Fibroblast of skin of right quadriceps (primary cell): ENCODE measurements at places on chromosomes 4 and X.

- no peak for DNase-seq
Observed at GRCh38 chr4:147816382-147817254, 84.7 kb downstream of the ARHGAP10 start.

DNA sequence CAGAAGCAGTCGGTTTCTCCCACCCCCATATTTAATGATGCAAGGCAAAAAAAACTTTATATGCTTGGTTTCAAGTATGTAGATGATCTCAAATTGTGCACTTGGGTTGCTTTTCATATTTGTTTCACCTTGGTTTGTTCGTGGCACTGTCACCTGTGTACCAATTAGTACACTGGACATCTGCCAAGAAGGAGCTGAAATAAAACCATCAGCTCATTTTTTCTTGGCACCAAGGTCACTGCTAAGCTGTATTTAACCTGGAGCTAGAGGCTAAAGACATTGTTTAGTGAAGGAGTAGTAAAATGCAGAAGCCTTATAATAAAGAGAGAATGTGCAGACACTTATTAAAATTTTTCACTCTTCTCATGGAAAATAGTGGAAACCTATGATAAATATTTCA is 430.8 kb downstream of the ARHGAP24 start:
- no peak for DNase-seq

DNA sequence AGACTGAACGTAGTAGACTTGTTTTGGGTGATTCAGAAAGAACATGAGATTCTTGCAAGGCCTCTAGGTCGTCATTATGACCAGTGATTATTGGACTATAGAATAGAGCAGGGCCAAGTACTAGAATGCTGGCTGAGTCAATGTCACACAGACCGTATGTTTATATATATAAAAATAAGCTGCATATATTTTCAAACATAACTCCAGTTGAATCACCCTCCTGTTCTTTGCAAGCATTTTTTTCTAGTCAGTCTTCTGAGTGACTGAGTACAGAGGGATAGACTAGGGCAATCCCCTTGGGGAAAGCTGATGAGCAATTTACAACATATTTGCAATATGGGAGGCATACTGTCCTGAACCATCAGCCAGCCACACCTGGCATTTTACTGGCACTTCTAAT is 48.4 kb upstream of the PRPS1 start:
- peak; percentile 41 for DNase-seq

DNA sequence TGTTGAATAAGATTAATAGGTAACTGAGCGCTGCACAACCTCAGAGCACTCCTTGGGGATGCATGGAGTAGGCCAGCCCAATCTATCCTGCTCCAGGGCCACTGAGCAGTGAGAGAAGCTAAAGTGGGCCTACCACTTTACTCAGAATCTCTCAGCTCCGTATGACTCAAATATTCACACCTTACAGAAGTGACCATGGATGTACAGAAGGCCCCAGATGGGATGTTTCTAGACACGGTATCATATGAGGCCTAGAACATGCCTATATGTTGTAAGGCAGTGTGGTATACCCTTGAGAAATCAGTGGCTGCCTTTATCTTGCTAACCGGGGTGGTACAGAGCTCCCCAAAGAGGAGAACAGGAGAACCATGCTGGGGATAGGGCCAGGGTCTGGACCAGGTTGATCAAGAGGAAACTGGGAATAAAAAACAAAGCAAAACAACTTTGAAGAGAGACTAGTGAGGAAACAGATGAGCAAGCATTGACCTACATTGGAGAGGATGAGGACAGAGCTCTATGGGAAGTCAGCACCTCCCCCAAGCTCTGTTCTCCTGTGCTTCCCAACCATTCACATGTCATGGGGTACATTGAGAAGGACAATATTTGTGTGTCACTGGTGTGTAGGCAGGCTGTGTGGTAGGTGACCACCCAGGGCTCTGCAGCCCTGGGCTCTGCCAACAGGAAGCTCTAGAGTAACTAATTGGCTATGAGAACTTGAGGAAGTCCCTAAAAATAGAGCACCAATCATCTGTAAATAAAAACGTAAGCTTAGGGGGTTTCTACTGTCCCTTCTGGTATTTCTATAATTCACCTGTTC is 31.4 kb downstream of the HOPX start:
- no peak for DNase-seq

GRCh38 chr4:7001271-7001670 is 41.9 kb upstream of the TADA2B start:
- DNase-seq, result no peak

DNA sequence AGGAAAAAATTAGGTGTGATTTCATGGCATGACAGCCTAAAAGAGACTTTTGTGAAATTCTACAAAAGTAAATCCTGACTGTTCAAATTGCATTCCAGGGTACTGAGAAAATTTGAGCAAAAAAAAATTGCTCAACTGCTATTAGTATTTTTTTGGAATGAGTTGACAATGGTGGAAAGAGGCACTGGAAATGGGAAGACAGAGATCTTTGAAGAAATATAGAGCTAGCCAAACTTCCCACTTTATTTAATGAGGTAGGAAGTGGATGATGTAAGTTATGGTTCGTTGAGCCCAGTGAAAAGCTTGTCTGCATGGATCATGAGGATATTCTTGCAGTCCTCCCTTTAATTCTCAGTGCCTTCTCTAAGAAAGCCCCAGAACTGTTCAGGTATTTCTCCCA is 183.8 kb downstream of the PTTG2 start:
- DNase-seq, result no peak

DNA sequence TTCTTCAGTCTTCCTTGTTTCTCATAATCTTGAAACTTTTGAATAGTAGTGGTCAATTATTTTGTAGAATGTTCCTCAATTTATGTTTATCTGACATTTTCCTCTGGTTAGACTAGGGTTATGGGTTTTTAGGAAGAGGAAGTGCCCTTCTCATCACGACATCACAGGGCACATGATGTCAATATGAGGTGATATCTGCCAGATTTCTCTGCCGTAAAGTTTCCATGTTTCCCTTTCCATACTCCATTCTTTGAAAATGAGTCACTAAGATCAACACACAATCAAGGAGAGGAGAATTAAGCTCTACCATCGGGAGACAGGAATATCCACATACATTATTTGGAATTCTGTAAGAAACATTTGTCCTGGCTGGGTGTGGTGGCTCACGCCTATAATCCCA is 28.4 kb downstream of the RP2 start:
- peak; percentile 52 for DNase-seq
